ENCODE measurements at places on chromosomes 12 and 14. TPM values are rescaled to one million over a fixed set of nuclear protein-coding genes. Genes with fewer than 3 reads are reported as not detected.

Gene GPR84
- 2.9 TPM for total RNA-seq

- no peak for DNase-seq
These were observed 3.4 kb downstream of the RIMKLB start for GRCh38 chr12:8701046-8701660.

DNA sequence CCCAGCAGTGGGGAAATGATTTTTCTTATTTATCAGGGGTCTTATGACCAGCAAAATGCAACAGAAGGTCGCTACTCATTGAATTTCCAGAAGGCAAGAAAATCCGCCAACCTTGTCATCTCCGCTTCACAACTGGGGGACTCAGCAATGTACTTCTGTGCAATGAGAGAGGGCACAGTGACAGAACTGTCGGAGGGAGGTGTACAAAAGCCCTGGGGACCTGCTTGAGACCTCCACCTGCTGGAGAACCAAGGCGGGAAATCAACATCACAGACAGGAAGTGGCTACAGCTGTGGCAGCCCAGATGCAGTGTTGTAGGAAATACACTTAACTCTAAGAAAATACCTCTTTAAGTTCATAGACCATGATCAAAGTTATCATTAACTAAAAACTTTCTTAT, 250.9 kb upstream of the OR4E1 start:
- DNase-seq: no peak

DNA sequence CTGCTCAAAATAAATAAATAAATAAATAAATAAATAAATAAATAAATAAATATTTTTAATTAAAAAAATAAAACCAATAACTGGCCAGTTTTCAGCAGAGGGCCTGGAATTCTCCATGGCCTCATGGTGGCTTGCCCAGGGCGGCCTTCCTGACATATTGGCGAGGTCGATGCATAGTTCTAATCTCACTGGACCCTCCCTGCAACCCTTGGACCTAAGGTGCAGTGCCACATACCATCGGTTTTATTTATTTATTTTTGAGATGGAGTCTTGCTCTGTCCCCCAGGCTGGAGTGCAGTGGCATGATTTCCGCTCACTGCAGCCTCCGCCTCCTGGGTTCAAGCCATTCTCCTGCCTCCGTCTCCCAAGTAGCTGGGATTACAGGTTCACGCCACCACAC, 3.9 kb upstream of the VSIG10 start:
- no peak for DNase-seq

- DNase-seq: no peak
These were observed 27.7 kb downstream of the PDE6H start for GRCh38 chr12:15000575-15000974.

All from umbilical cord (tissue), 2 donors.